ENCODE measurements at places on chromosomes 2 and 18.

GRCh38 chr2:130864830-130865800 is 28.4 kb downstream of the ARHGEF4 start:
- DNase-seq = no peak

- no peak for DNase-seq
These were observed 27.5 kb downstream of the CCNT2 start for GRCh38 chr2:134946073-134946472.

DNA sequence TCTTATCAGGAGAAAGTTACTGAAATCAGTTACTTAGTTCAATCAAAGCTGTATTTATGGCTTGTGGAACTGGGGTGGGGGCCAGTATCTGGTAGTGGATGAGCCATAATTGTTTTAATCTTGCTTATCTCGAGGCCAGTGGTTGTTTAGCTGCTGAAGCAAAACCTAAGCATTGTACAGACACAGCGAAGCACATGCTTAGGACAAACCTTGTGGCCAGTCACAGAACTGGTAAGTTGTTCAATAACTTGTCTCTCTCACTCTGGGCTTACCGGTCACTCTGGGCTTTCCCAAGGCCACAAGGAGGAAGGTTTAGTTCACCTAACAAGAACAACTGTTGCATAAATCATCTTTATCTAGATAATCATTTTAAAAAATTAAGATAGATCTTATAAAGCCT is 296.6 kb upstream of the NETO1 start:
- DNase-seq = no peak

DNA sequence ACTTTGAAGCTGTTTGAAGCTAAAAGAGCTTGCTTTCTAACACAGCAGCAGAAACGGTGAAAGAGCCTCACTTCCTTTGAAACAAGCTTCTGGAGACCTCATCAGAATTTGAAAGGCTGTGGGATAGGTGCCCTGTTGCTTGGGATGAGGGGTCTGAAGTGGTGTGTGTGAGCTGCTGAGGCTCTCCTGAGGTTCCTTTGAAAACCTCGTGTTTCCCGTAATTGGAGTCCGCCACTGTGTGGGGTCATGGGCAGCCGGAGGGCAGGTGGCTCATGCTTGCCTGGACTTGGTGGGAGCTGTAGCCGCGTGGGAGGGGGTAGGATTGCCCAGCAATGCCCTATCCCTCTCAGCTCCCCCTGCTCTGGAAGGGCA is 34.4 kb downstream of the CABLES1 start:
- no peak for DNase-seq

- no peak for DNase-seq
These were observed 1200.8 kb upstream of the GYPC start for GRCh38 chr2:125455110-125455509.

GRCh38 chr2:85995648-85996529 is 107.1 kb upstream of the ST3GAL5 start:
- DNase-seq = no peak

- DNase-seq = no peak
These were observed 18.1 kb downstream of the LCLAT1 start for GRCh38 chr2:30465171-30465545.

GRCh38 chr2:197229509-197230443 is 80.8 kb downstream of the ANKRD44 start:
- no peak for DNase-seq

DNA sequence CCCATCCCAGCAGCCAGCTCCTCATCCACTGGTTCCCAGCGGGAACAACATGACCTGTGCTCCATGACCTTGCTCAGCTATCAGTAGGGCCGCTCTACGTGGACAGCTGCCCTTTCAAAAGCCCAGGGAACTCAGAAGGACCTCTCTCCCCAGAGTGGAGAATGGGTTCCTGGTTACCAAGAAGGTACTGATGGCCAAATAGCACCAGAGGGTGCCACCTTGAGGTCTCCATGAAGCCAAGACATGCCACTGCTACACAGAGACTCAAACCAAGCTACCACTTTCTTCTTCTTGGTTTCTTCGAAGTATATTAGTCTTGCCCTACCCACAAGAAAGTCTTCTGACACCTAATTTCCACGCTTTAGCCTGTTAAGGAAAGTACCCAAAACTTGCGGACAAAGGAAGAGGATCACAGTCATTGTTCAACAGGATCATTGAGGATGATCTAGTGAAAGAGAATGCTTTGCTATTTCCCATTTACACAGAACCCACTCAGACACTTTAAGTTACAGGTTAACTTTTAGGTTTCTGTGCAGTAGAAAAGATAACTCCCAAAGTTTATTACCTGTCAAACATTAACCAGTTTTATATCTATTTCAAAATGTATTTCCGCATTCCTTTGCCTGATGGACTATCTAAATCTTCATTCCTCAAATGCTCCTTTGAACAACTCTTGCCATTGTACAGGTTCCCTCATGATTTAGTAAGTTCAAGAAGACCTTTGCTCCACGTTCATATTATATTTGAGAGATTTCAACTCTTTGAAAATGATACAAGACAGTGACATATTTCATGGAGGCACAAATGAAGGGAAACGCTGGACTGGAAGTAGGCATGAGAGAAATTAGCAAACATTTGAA is 102.2 kb downstream of the ALPK2 start:
- no peak for DNase-seq

- no peak for DNase-seq
These were observed 669.3 kb downstream of the BCL11A start for GRCh38 chr2:59884166-59884565.

- DNase-seq = no peak
These were observed 81.9 kb upstream of the COL5A2 start for GRCh38 chr2:189261431-189261841.

- DNase-seq = no peak
These were observed 57.7 kb downstream of the ROCK2 start for GRCh38 chr2:11286749-11287148.

Measured in stimulated activated CD4-positive, alpha-beta T cell treated with anti-CD3 and anti-CD28 coated beads, Interleukin-2, amount 100 ng/mL, for 4 hours (primary cell).